ENCODE measurements at places on chromosomes 3 and 15.
A peak's percentile ranks its signal among the peaks of the same experiment; 100 is the strongest.

DNA sequence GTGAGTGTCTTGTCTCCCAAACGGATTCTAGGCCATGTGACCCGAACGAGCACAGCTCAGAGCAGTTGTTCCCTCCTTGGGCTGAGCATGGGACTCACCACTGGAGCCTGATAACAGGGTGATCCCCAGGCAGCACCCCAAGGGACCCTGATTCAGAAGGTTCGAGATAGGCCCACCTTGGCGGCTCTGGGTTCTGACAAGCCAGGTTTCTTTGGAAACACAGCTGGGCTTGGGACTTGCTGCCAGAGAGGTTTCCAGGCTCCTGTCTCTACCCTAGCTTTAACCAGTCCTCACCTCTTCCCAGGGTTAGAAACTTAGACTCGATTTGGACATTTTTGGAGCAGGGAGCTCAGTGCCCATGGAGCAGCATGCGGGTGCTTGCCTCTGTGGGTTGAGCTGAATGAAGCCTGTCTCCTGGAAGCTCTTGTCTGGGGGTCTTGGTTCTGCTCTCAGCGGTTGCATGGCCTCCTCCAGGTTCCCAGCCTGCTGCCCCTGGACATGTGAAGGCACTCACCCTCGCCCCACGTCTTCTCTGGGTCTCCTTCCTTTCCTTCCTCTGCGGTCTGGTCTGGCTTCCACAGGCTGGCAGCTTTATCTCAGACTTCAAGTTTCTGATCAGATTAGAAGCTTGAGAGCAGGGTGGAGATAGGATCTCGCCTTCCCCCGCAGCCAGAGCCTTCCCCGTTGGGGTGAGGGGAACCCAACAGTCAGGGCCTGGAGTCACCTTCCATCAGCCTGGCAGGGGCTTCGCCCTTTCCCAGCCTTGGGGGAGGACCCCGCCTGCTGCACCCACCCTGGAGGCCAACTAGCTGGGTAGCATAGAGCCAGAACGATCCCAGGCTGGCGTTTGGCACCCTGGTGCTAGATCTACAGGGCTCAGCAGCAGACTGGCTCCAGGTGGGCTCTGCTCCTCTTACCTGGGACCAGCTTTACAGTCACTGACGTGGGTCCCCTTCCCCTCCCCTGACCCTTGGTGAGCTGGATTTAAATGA, 21.0 kb downstream of the PAQR5 start:
- no peak for DNase-seq

DNA sequence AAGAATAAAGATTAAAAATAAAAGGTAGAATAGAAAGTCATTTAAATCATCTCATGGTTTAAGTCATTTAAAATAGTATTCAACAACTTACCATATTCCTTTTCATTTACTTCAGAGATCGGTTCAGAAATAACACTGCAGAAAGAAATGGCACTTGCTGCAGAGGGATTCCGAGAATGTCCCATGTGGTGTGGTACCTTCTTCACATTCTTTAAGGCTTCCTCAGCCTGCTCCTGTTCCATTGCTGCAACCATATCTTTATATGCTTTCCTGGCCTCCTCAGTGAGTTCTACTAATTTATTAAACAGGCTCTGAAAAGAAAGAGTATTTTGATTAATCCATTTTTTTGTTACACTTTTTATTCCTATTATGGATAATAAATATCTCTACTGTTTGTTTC, 32.6 kb upstream of the SHC4 start:
- DNase-seq = no peak

GRCh38 chr15:85037641-85038040, 56.0 kb downstream of the PDE8A start:
- no peak for DNase-seq

- DNase-seq = no peak
Measured at GRCh38 chr3:123788710-123789109, 95.4 kb downstream of the MYLK start.

- DNase-seq = no peak
Measured at GRCh38 chr3:133210656-133211055, 172.5 kb downstream of the TMEM108 start.

DNA sequence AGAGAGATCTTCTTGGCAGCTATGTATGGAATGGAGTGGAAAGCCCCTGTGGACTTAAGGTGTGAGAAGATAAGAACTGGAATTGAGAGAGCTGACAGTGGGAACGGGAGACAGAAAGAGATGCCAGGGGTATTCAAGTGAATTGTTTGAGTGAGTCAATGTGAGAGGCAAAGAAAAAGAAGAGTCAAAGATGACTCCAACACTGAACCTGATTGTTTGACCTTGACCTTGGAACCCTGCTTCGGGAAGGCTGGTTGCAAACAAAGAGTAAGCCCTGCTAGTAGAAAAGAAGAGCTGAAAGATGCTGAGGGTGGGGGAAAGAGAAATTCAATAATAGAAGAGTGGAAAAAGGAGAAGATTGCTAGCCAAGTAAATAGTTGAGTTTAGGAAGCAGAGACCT, 238.6 kb downstream of the BBX start:
- no peak for DNase-seq

GRCh38 chr3:62151591-62151990, 221.8 kb downstream of the FEZF2 start:
- no peak for DNase-seq

DNA sequence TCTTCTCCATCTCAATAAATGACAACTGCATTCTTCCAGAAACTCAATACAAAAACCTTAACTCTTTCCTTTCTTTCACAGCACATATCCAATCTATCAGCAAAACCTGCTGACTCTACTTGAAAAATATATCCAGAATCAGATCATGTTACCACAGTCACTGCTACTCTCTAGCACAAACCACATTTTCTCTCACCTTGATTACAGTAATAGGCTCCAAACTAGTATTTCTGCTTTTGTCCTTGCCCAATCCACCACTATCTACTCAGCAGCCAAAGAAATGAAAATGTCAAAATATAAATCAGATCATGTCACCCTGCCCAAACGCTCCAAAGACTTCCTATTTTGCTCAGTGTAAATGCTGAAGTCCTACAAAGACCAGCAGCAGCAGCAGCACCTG, 15.2 kb downstream of the TMCC1 start:
- DNase-seq = no peak

- DNase-seq = no peak
Measured at GRCh38 chr3:45968149-45968548, 24.9 kb downstream of the CXCR6 start.

DNA sequence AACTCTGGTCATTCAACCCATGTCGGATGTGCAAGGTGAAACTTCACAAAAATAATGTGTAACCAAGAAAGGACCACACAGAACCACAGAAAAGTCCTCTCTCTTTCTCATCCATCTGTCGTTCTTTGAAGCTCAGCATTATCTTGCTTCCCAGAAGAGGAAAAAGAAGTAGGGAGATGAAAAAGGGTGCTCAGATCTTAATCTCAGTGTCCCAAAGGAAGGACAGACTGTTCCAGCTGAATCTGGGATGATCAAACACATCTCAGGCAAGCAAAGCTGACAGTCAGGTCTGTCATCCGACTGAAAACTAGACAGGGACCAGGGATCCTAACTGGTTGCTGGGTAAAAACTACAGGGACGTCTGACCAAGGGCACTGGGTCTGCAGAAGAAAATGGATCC, 16.2 kb downstream of the ARHGEF3 start:
- no peak for DNase-seq

DNA sequence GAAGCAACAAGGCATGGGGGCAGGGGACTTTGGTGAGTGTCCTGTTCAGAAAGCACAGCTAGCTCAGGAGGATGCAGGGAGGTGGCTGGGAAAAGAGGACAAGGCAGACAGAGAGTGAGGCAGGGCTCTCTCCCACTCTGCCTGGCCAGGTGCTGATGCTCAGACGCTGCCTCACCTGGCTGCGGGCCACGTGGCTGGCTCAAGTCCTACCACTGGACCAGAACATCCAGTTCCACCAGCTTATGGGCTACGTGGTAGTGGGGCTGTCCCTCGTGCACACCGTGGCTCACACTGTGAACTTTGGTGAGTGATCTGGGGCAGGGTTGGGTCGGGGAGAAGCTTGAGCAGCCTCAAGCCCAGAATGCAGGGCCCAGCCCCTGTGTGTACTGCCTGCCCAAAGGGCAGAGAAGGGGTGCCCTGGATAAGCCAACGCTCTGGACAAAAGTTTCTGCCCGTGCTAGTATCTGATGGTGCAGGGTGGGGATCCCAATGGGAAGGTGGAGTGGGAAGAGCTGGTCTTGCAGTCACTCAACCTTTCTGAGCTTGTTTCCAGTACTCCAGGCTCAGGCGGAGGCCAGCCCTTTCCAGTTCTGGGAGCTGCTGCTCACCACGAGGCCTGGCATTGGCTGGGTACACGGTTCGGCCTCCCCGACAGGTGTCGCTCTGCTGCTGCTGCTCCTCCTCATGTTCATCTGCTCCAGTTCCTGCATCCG, 20.9 kb downstream of the NOX5 start:
- DNase-seq = no peak

DNA sequence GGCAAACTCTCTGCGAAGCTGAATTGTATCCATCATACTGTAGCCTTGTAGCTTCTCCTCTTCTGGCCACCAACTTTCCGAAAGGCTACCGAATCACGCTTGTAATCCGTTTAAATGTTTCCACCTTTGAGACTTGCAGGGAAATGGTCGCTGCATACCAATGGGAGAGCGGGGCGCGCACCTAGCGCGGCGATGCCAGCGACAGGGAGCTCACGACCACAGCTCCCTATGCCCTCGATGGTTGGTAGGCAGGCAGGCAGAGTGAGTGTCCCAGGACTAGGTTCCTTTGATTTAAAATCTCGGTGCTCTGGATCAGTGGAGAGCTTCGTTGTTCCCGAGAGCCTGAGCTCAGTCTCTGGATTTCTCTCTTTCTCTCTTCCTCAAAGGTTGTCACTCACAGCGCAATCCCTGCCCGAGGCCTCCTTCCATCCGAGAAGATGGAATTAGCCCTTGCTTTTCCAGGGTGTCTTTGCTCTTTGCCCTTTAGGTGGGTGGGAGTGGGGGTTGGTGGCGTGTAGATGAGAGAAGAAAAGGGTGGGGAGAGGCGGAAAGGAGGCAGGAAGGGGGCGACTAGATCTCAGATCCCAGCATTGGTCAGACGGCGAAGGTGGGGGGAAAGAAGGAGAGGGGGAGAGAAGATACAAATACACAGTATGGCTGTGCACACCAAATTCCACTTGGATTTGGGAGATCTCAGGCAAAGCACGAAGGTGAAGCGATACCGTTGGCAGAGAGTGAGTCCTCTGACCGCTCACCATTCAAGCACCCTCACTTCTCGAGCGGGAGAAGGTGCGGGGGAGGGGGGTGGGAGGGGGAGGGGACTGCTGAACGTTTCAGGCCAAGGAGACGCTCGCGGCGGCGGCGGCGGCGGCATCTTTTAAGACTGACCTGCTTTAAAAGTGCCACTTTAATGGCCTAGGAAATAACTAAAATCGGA, at the start of gene SLITRK3:
Gene SLITRK3 (minus strand): TSS at position 745 of the 937 bp plus-strand sequence. CDS start 5,554 bp downstream, outside the sequence.
- no peak for DNase-seq

GRCh38 chr15:59313641-59314332, 58.9 kb downstream of the MYO1E start:
- no peak for DNase-seq

DNA sequence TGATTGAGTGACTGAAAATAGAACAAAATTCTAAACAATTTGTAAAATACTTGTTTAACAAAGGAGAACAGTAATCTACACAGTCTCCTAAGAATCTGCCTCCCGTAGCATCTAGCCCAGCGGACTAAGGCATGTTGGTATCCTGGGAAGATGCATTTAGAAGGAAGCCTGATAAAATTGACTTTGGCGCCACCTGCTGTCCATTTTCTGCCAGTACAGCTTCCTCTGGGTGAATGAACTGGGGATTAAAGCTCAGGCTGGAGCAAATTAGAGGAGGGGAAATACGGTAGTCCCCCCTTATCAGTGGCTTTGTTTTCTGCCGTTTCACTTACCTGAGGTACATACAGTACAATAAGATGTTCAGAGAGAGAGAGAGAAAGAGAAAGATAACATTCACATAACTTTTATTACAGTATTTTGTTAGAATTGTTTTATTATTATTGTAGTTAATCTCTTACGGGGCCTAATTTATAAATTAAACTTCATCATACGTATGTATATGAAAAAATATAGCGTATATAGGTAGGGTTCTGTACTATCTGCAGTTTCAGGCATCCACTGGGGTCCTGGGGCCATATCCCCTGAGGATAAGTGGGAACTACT, 191.6 kb downstream of the GAP43 start:
- peak; percentile 65 for DNase-seq

DNA sequence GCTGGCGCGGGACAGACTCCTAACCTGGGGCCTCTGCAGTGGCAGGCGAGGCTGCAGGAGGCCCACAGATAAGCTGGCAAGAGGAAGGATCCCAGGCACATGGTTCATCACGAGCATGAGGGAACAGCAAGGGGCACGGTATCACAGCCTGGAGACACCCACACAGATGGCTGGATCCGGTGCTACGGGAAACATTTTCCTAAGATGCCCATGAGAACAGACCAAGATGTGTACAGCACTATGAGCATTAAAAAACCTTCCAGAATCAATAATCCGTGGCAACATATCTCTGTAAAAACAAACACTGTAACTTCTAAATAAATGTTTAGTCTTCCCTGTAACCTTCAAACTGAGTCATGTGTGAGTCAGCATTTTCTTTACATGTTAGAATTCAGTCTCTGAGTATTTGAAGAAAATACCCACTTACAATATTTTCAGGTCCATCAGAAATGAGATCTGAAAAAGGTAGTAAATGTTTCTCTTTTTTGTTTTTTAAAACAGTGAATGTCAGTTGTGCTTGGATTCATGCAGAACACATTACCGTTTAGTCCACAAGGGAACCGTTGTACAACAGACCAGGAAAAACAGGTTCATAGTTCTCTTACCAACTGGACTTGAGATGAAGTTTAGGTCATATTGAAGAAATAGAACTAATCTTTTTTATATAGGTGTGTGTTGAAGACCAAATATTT, 75.9 kb downstream of the BOC start:
- no peak for DNase-seq

DNA sequence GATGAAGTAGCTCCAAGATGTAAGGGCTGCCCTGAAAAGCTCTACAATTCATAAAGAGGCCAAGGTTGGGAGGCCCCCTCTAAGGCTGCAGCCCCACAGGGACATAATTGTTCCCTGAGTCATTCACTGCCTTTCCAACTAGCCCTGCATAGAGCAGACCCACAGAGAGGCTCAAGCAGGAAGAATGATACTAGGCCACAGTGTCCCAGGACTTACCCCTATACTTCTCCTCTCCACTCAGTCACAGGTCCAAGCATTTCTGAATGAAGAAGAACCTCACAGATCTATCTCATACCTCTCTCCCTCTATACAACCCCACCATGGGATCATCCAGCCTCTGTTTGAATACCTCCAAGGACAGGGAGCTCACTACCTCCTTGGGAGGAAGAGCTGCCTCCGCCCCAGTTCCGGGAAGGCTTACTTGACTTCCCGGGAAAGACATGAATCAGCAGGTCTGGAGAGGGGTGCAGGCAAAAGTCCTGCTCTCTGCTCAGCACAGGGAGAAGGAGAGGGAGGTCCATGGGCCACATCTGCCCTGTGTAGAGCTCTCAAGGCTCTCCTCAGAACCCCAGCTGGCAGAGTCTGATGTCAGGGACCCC, 6.9 kb upstream of the SKIC8 start:
- DNase-seq = no peak

GRCh38 chr15:92733934-92734521, 78.5 kb upstream of the FAM174B start:
- no peak for DNase-seq

All from stimulated activated CD8-positive, alpha-beta memory T cell treated with anti-CD3 and anti-CD28 coated beads, Interleukin-4, amount 100 ng/mL, for 1 hour (primary cell).